ENCODE measurements at places on chromosomes 2 and 18.

GRCh38 chr2:134232868-134233727, 20.8 kb upstream of the MGAT5 start:
- DNase-seq = no peak

GRCh38 chr2:231900972-231901371, 25.2 kb downstream of the NPPC start:
- no peak for DNase-seq

DNA sequence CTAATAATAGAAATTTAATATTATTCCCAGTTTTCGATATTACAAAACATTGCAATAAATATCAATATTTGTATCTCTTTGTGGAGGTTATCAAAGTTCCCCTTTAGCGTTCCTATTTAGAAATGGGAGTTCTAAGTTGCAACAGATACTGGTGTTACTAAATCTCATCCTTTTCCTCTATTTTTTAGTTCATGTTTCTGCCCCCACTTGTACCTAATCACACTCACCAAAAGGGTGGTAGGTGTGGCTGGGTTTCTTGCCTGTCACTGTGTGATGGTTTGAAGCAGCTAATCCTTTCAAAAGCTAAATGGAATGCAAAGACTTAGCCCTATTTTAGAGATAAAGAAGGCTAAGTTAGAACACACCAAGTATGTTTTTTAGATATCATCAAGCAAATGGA, 997.9 kb downstream of the TSN start:
- DNase-seq = no peak

- DNase-seq = peak; percentile 3
Measured at GRCh38 chr2:221571025-221571550, 1.0 kb downstream of the EPHA4 start.

DNA sequence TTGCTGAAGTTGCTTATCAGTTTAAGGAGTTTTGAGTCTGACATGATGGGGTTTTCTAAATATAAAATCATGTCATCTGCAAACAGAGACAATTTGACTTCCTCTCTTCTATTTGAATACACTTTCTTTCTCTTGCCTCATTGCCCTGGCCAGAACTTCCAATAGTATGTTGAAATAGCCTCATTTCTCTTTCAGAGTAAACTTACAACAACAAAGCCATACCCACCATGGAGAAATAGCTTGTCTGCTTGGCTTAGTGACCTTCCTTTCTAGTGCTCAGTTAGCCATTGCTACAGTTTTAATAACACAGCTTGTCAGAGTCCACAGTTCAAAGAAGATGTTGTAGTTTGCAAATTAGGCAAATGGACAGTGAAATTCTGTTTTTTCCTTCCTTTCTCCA, 228.0 kb downstream of the ETAA1 start:
- no peak for DNase-seq

DNA sequence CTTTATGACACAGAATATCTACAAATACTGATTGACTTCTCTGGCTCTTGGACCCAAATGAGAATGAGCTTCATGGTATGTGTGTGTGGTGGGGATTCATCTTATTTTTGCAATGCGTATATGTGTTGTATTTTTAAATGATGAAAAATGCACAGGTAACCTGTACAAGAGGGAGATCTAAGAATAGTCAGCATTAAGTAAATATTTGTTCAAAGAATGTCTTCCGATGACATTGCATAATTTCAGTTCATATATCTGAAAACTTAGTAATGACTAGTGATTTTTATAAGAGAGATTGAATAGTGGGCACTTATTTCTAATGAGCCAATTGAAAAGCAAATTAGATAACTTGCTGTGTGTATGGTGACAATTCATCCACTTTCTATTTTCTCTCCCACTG, 66.4 kb downstream of the EML6 start:
- no peak for DNase-seq

All from activated T-cell treated with anti-CD3 and anti-CD28 coated beads for 4 hours (primary cell).